ENCODE measurements at places on chromosomes 7 and 10.

- no peak for DNase-seq
Measured at GRCh38 chr10:84588971-84589370, 260.6 kb downstream of the CCSER2 start.

DNA sequence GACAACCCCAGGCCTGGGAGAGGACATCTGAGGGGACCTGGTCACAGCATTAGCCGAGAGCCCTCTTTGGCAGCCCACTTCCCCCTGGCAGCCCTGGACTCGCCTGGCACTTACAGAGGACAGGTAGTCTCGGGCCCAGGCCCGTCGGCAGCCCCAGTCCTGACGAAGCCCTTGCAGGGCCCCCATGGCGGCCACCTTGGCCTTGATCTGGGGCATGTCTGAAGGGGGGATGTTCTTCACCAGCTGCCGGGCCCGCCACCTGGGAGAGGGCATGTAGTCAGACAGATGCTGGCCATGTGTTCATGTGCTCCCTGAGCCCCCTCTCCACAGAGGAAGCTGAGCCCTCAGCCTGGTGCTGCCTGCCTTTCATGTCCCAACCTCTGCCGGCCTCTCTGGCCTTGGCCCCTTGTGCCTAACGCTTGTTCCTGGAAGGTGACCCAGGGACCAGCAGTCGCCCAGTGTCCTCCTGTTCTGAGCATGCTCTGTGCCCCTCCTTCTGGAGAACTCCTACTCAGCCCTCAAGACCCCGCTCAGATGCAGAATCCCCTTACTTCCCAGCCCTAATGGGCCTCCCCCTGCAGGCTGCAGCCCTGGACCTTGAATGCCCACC, 13.9 kb downstream of the MYO1G start:
- DNase-seq = no peak

GRCh38 chr10:67815571-67816059, 22.4 kb downstream of the DNAJC12 start:
- no peak for DNase-seq

DNA sequence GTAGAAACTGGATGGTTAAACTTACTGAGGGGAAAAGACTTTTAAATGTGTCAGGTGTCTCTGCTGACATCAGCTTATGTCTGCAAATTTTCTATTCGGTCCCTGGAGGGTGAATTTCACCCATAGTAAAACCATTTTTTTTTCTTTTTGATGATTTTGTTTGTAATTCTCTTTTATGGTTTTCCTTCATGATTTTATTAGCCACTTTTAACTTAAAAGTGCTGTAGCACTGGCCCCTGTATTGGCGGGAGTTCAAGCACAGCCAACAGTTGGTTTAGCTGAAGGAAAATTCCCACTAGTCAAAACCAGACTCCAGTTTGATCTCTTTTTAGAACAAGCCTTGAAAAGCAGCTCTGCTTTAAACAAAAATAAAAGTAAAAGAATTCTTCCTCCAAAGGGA, 5.0 kb upstream of the ITGA8 start:
- DNase-seq = no peak

- DNase-seq = no peak
Measured at GRCh38 chr7:103912891-103913605, 76.4 kb downstream of the RELN start.

DNA sequence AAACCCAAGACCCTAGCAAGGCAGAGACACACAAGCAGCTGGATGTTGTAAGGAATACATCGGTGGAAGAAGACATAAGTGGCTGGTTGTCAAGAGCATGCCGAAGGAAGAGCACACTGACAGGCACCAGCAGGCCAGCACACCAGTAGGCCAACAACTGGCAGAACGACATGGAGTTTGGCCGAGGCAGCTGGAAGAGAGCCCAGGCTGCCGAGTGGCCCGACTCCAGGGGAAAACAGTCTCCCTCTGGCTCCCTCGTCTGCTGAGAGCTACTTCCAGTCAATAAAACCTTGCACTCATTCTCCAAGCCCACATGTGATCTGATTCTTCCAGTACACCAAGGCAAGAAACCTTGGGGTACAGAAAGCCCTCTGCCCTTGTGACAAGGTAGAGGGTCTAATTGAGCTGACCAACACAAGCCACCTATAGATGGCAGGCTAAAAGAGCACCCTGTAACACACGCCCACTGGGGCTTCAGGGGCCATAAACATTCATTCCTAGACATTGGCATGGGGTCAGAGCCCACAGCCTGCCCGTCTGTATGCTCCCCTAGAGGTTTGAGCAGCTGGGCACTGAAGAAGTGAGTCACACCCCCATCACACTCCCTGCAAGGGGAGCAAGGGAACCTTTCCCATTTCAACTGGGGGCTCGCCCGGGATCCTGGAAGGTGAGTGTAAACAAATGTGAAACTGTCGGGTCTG, 14.7 kb upstream of the TNS3 start:
- no peak for DNase-seq

GRCh38 chr10:119279441-119279840, 72.1 kb downstream of the GRK5 start:
- no peak for DNase-seq

GRCh38 chr10:31739711-31740110, 188.9 kb downstream of the ARHGAP12 start:
- no peak for DNase-seq

DNA sequence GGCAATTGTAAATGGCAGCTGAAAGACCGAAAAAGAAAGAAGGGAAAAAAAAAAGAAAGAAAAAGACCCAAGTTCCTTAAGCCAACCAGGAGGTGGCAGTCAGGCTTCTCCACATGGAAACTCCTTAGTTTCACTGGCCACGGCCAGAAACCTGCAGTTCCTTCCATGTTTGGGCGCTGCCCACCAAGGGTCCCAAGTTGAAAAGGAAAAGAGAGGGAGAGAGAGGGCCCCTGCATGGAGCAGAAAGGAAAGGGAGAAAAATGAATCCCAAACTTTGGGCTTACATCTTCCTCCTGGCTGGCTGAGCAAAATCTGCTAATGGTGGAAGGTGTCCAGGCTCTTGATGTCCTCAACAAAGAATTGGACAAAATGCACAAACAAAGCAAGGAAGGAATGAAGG, 31.8 kb upstream of the ABCA13 start:
- DNase-seq = no peak

DNA sequence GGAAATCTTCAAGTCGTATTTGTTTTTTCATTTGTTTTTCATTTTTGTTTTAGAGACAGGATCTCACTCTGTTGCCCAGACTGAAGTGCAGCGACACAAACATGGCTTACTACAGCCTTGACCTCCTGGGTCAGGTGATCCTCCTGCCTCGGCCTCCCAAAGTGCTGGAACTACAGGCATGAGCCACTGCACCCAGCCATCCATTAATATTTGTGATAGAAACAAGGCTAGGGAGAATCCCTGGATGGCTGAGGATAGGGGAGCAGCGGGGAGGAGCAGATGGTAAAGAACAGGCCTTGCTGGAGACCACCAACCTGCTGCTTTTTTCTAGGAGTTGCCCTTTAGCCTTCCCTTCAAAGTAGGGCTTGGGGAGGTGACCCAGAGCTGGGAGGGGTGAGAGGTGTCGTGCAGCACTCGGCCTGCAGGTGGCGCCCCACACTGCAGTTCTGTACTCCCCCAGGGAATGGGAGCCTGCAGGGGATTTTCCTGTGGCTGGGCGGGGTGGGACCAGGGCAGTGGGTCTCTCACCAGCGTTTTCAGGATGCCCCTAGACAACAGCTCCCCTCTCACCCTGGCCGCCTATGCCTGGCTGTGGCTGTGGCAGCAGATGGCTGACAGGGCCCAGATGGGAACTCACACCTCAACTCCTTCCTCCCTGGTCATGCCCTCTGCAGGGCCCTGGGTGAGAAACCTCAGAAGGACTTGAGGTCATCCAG, 12.6 kb upstream of the CDH23 start:
- peak; percentile 55 for DNase-seq

DNA sequence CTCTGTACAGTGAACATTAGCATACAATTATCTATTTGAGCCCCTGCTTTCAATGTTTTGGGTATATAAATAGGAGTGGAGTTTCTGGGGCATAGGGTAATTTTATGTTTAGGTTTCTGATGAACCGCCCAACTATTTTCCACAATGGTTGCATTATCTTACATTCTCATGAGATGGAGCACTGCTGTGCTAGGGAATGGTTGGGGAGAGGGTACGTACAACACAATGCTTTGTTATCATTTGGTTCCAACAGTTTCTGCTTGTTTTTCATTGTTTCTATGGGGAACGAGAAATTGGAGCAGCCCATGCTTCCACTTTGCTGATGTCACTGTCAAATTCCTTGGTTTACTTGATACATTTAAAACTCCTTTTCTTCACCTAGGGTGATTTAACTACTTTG, 1115.3 kb downstream of the REEP3 start:
- no peak for DNase-seq

GRCh38 chr10:47400251-47400650, 16.2 kb upstream of the ZNF488 start:
- no peak for DNase-seq

GRCh38 chr7:131688738-131689661, 132.6 kb upstream of the PODXL start:
- peak; percentile 29 for DNase-seq

DNA sequence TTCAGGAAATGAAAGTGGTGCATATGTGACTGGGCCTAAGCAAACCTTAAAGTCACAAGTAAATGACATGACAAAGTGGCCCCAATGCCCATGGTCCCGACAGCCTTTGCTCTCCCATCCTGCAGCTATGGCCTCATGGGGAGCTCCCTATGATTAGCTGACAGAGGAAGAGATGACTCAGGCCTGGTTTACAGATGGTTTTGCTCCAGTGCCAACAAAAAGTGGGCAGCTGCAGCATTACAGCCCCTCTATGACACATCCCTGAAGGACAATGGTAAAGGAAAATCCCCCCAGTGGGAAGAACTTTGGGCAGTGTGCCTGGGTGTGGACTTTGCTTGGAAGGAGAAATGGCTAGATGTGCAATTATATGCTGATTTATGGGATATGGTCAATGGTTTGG, 105.1 kb upstream of the ADCY1 start:
- no peak for DNase-seq

DNA sequence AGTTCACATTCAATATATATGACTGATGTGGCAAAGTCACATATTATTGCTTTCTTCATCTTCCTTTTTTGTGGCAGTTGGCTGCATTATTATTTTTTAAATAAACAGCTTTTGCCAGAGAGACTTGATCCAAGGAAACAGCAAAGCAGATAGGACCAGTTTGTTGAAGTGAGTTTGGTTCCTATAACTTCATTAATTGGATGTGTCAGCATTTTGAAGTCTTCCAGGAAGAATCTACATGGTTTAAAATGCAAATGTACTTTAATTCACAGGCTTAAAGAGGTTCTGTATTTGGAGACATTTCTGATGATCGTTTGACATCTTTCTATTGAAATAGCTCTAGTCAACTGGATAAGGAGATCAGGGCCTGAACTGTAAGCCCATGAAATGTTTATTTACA, 13.2 kb downstream of the UBE2D1 start:
- DNase-seq = no peak

DNA sequence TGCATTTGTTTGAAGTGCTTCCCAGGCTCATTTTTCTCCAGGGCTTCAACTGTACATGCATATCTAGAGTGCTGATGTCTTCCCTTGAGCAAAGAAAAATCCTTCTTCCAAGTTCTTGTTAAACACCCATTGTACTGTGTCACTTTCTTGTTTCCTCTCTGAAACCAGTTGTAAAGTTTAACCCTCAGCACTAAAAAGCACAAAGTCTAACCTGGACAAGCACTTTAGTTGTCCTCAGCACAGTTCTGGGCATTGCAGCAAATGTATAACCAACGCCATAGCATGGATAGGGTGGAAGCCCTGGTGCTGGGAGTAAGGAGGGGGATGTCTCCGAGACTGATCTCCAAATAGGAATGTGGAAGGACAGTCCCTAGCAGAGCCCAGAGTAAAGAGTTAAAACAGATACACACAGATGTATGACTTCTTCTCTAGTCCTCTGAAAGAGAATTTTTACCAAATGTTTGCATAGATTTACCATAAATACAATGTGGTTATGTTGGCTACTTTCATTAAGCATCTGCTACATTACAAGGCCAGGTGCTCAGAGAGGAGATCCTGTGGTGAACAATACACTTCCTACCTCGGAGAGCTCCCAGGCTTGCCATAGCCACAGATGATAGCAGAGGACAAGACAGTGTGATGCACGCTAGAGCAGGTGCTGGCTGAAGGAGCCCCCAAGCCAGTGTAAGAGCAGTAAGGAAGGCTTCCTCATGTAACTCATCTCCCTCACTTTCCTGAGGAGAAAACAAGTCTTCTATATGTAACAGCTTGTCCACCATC, 57.0 kb downstream of the DNAJC12 start:
- no peak for DNase-seq

- DNase-seq = no peak
Measured at GRCh38 chr7:19405541-19405940, 260.3 kb upstream of the FERD3L start.

DNA sequence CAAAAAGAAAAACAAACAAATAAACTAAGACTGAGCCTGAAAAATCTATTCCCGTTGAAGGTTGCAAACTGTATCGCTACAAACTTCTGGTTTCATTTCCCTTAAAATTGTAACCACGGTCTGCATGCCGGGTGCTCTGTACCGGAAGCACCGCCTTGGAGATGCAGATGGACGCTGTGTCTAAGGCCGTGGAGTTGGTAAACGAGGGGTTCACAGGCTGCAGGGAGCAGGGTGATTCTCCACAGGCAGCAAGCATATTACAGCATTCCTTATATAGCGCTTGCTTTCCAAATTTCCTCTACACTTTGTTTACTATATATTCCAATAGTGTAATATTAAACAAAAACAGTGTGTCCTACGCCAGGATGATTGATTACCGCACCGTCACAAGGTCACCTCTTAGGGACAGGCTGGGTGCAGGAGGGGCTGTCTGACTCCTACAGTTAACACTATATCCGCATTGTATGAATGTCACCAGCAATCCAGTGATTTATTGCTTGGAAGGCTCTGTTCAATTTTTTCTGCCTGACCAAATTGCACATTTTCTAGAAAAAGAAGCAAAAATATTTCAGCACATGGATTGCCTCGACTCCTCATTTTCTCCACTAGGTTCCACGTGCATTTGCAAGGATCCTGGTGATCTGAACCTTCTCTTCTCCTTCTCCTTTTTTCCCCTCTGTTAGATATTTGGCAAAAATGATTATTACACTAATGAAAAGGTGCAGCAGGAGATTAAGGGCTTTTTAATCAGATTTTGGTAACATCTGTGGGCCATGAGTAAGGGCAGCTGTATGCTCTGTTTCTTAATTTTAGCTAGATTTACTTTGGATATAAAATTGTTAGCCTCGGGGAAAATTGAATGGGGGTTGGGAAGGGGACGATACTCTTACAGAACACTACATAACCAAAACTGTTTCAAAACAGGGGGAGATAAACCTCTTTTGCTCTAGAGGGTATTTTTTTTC, 325.8 kb upstream of the MGMT start:
- no peak for DNase-seq

DNA sequence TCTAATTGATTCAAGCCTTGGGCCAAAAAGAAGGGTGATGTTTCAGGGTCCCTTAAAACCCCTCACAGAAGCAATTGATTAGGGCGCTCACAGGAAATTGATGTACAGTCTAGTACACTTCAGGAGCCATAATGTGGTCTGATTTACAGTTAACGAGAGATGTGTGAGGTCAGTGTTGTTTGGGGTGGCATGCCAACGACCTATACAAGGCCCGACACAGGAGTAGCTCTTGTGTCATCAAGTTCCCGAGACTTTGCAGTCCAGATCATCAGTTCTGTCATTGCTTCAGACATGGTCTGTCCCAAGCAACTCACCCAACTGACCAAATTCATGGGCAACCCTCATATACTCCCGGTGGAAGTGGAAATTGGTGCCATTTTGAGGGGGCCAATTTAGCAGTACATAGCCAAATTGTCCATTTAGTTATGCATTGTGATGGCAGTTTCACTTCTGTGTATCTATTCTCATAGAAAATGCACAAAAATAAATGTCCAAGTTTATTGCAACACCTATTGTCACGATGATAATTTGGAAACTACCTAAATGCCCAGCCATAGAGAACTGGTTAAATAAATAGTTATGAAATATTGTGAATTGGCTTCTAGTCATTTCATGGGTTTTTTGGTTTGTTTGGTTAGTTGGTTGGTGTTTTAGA, 18.0 kb upstream of the ARID5B start:
- DNase-seq = no peak
